ENCODE measurements at places on chromosomes 7 and 10.

GRCh38 chr10:122671355-122671754, 28.3 kb downstream of the C10orf120 start:
- H3K4me1 ChIP-seq = no peaks in the 10 kb centered on the region
- H3K4me3 ChIP-seq = no peak overlapping the region
- H3K36me3 ChIP-seq = no peaks in the 10 kb centered on the region
- no peak for DNase-seq
- no peak overlapping the region for H3K27ac ChIP-seq

DNA sequence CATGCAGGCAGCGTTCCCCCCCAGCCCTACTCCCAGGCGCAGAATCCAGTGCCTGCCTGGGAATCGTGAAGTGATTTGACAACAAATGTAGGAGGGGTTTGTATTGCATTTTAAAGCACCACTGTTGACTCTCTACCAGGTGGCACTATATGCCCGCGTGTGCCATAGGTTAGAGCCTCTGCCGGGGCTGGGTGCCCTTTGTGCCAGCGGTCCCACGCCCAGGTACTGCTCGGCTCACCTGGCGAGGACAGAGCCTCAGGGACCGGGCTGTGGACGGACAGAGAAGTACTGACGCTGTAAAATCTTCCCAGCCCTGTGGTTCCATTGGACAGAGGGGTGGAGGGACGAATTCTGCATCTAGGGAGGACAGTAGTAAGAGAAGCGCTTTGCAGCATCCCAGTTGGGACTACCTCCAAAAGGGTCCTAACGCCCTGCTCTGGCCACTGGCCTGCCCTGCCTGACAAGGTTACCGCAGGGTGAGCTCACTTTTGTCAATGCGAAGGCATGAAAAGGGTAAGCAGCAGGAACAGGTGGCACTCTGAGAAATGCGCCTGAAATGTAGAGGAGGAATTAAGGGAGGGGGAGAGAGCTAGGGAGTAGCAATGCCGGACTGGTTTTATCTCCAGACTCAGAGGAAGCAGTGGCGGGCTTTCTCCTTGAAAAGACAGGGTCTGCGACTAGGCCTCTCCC, 788 bp upstream of the CACNA2D1 start:
- no peaks in the 10 kb centered on the region for H3K27me3 ChIP-seq
- H3K36me3 ChIP-seq = no peaks in the 10 kb centered on the region
- DNase-seq = no peak
- H3K4me3 ChIP-seq = peak overlapping the region; percentile 73
- H3K27ac ChIP-seq = peak overlapping the region; percentile 89

- no peak overlapping the region for H3K4me3 ChIP-seq
- H3K36me3 ChIP-seq = no peaks in the 10 kb centered on the region
- no peaks in the 10 kb centered on the region for H3K4me1 ChIP-seq
- peak; percentile 86 for DNase-seq
- H3K27ac ChIP-seq = no peak overlapping the region
- no peaks in the 10 kb centered on the region for H3K27me3 ChIP-seq
Observed at GRCh38 chr7:8217200-8218068, 44.5 kb downstream of the ICA1 start.

GRCh38 chr10:77949167-77949566, 22.6 kb upstream of the DLG5 start:
- H3K4me1 ChIP-seq = no peaks in the 10 kb centered on the region
- no peak overlapping the region for H3K27ac ChIP-seq
- H3K4me3 ChIP-seq = no peak overlapping the region
- DNase-seq = no peak
- no peaks in the 10 kb centered on the region for H3K36me3 ChIP-seq

- H3K27me3 ChIP-seq = no peaks in the 10 kb centered on the region
- no peaks in the 10 kb centered on the region for H3K36me3 ChIP-seq
- no peak overlapping the region for H3K27ac ChIP-seq
- no peak overlapping the region for H3K4me3 ChIP-seq
- DNase-seq = no peak
- peaks cover 38% of the 10 kb centered on the region for H3K4me1 ChIP-seq
Observed at GRCh38 chr7:134919240-134919641, 67.1 kb upstream of the AGBL3 start.

GRCh38 chr10:72605122-72605521, 20.8 kb downstream of the MICU1 start:
- H3K4me3 ChIP-seq = no peak overlapping the region
- no peaks in the 10 kb centered on the region for H3K4me1 ChIP-seq

GRCh38 chr7:129980667-129981066, 27.9 kb upstream of the UBE2H start:
- no peak for DNase-seq
- no peaks in the 10 kb centered on the region for H3K27me3 ChIP-seq
- no peak overlapping the region for H3K27ac ChIP-seq
- H3K4me1 ChIP-seq = no peaks in the 10 kb centered on the region

DNA sequence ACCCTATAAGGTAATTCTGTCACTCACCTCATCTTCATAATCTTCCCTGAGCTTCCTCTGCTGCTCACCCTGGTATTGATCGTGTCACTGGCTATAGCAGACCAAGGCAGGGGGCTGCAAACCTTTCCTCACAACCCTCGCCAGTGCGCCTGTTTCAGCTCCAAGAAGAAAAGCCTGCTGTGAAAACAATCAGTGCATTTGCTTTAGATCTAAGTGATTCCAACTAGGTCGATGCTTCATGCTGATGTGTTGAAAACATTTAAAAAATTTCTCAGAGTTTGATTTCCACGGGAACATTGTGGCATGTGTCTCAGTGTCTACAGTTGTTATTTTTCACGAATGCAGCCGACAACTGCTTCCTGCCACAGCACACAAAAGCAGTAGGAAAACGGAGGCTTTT, 27.3 kb downstream of the POU6F2 start:
- H3K4me1 ChIP-seq = no peaks in the 10 kb centered on the region
- H3K4me3 ChIP-seq = no peak overlapping the region
- H3K27me3 ChIP-seq = no peaks in the 10 kb centered on the region
- no peaks in the 10 kb centered on the region for H3K36me3 ChIP-seq

- no peak overlapping the region for H3K4me3 ChIP-seq
- H3K27me3 ChIP-seq = no peaks in the 10 kb centered on the region
- DNase-seq = peak; percentile 57
- H3K36me3 ChIP-seq = no peaks in the 10 kb centered on the region
- no peak overlapping the region for H3K27ac ChIP-seq
- peaks cover 41% of the 10 kb centered on the region for H3K4me1 ChIP-seq
Observed at GRCh38 chr7:47817917-47818316, 130.3 kb downstream of the PKD1L1 start.

GRCh38 chr7:11701829-11702560, 130.0 kb downstream of the THSD7A start:
- no peak overlapping the region for H3K27ac ChIP-seq
- H3K4me1 ChIP-seq = peaks cover 28% of the 10 kb centered on the region
- H3K27me3 ChIP-seq = no peaks in the 10 kb centered on the region
- no peak for DNase-seq
- H3K36me3 ChIP-seq = no peaks in the 10 kb centered on the region

Data from tibial nerve (tissue), 4 donors.